ENCODE measurements at places on chromosomes 5 and 9. TPM values are rescaled to one million over a fixed set of nuclear protein-coding genes. Genes with fewer than 3 reads are reported as not detected.

Gene PCDHB9
- total RNA-seq = 6.1 TPM

Gene SLC23A1
- not detected for total RNA-seq

Gene SLC25A48
- total RNA-seq = 0.62 TPM

Gene CARTPT
- not detected for total RNA-seq

Gene CA9
- 0.78 TPM for total RNA-seq

Data from occipital lobe (tissue), 3 donors.